ENCODE measurements at places on chromosomes 3 and 15.

DNA sequence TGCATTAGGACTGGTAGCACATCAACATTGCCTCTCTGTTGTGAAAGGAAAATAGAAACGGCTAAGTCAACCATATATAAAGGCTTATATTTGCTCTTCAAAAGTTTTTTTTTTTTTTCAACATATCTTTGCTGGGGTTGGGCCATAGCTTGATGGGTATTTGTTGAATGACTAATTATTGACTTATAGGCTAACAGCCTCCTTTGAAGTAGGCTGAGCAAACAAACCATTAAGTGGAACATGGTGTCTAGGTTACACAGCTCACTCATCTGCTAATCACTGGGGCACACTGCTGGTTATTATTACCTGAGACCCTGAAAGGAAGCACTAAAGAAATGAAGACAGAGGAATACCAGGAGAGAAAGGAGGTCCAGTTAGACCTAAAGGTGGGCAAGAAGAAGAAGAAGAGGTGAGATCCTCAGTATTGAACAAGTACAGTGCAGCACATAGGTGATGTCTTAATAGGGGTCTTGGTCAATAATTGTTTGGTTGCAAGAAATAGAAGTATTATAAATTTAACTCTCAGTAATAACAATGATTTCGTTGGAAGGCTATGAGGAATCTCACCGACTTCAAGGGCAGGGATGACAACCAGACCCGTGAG lies 139.4 kb downstream of the RPLP1 start:
- peak; percentile 84 for DNase-seq

GRCh38 chr15:84582583-84583157 lies 18.1 kb upstream of the ZSCAN2 start:
- no peak for DNase-seq

- DNase-seq, result no peak
Measured at GRCh38 chr3:29639578-29640290, 358.9 kb downstream of the RBMS3 start.

DNA sequence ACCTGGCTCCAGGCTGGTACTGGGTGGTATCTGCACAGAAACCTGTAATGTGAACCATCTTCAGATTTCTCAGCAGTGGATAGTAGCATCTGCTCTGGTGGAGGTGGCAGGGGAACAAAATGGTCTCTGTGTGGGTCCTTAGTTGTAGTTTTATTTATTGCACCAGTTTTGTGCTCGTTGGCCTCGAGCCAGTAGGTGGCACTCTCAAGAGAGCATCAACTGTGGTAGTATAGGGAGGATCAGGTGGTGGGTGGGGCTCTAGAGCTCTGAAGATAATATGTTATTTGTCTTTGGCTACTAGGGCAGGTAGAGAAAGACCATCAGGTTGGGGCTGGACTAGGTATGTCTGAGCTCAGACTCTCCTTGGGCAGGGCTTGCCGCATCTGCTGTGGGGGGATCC lies 254.0 kb upstream of the GPR149 start:
- DNase-seq, result no peak

DNA sequence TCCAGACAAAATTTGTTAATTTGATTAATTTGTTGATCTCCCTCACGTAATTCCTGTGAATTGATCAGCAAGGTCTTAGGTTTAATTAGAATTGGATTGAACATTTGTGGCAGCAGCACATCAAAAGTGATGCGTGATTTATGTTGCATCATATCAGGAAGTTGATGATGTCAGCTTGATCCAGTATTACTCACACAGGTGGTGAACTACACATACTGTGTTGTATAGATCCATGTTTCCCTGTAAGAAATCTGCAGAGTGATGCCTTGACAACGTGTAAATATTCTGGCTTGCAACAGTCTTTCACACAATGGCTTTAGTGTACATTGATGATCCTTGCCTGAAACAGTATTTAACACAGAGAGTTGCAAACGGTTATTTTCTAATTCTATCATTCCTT lies 200.4 kb downstream of the ADAMTSL3 start:
- no peak for DNase-seq

DNA sequence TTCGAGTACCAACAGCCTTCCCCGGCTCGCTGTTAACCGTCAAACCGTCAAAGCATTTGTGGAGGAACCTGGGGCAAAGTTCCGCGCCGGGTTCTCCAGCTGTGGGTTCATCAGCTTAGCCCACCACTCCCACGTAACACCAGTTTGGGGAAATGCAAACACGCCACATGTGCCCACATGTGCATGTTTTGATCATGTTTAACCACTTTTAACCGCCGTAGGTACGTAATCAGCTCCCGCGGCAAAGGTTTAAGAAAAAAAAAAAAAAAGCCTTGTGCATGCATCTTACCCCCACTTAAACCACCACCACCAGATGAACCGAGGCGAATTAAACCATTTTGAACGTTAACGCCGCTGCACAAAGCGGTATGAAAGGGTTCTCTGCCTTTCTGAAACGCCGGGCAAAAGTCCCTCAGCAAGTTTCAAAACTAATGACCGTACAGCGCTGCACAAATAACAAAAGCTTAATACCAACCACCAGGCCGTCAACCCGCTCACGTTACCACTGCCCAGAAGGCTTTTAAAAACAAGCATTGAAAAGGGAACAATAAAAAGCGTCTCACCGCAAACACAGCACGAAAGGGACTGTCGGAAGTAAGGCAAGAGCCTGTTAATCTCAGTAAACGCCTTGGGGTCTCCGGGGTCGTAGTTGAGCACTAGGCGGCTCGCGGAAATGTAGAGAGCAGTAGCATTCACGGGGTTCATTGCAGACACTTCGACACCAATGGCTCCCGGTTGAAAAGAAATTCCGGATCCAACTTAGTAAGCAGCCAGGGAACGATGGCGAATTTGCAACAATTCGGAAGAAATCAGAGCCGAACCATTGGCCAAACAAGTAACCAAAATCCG lies 1.5 kb downstream of the MSL2 start:
- DNase-seq, result no peak

GRCh38 chr3:171442184-171442583 lies 18.0 kb downstream of the TNIK start:
- DNase-seq, result no peak

GRCh38 chr3:73052857-73053256 lies 8.6 kb upstream of the EBLN2 start:
- DNase-seq, result no peak

- DNase-seq, result no peak
Measured at GRCh38 chr3:129591932-129592331, 14.5 kb downstream of the PLXND1 start.

GRCh38 chr3:134103470-134103869 lies 73.7 kb upstream of the SLCO2A1 start:
- DNase-seq, result no peak
